Suppressor macrophage (primary cell): ENCODE measurements at places on chromosomes 6 and 20.

DNA sequence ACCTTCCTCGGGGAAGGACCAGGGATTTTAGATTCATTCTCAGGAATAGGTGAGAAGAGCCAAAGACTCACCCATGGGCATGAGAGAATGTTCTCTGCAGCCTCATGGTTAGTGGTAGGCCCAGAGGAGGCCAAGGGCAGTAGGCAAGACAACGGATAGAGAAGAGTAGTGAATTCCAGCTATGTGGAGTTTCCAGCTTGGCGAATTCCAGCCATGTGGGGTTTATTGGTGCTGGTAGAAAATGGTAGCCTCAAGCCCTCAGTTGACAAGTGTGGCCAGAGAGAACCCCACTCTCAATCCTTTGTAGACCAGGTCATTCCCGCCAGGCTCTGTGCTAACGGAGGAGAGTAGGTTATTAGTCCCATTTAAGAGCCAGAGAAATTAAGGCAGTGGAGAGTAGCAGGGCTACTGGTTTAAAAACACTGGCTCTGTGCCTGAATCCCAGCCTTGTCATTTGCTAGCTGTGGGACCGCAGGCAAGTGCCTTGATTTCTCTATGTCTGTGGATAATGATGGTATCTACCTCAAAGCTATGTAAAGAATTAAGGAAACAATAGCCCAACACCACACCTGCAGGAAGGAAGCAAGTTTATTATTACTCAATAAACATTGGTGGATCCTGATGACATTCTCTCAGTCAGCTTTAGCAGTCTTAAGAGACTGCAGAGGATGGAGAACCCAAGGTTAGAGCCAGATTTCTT is 2.0 kb upstream of the SLC9A8 start:
- DNase-seq: no peak

- DNase-seq: no peak
Observed at GRCh38 chr6:6741264-6741663, 152.7 kb downstream of the LY86 start.

DNA sequence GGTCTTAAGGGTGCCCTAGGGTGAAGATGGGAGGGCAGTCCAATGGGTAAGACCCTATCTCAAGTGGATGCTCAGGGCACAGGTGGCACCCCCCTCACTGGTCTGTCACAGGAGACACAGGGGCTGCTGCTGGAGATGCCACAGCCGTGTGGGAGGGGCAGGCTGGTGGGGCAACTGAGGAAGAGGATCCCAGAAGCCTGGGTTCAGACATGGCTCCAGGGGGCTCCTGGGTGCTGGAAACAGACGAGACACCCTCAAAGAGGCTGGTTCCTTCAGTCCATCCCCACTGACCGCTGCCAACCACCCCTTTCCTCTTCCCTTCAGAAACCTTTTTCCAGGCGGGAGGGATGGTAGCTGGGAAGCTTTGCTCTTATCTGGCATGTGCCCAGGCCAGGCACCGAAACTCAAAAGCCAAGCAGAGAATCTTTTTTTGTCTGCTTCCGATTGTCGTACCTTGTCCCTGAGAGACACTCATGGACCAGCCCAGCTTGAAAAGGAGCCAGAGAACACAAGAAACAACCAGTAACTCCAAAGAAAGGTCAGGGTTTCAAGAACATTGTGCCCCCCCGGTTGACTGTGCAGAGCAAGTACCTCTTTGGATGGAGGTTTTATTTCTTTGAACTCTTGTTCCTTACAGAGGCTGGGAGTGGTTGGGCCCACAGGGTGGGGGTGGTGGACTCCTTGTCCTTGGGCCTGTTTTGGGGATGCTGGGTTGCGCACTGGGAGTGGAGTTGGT is 28.5 kb upstream of the EMILIN3 start:
- no peak for DNase-seq

GRCh38 chr6:96151707-96152106 is 135.9 kb downstream of the FUT9 start:
- DNase-seq: no peak

DNA sequence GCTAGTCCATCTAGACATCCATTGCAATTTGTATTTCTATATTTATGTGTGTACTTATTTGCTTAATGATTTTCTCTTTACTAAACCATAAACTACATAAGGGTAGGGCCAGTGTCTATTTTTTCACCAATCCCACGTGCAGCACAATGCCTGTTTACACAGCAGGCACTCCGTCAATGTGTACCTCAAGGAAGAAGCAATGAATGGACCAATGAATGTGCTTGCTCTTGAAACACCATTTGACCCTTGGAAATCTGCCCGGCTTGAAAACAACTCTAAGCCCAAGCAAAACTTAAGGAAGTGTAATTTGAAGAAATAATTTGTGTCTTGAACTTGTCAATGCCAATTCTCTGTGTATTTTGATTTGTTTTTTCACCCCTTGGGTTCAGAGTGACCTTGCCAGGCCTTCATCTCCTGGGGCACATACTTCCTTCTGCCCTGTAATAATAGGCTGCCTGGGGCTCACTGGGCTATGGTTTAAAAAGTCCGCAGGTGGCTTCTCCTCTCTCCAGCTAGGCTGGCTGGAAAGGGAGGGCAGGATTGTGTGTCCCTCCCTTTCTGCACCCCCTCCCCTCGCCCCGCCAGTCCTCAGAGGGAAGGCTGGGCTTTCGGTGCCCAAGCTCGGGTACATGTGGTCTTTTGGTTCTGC is 140.8 kb upstream of the ARMC2 start:
- no peak for DNase-seq
